Stimulated activated CD4-positive, alpha-beta T cell treated with anti-CD3 and anti-CD28 coated beads, Interleukin-15, amount 100 ng/mL, for 1 hour (primary cell): ENCODE measurements at places on chromosomes 11 and 22.
A peak's percentile ranks its signal among the peaks of the same experiment; 100 is the strongest.

- no peak for DNase-seq
Observed at GRCh38 chr11:73237471-73238290, 19.6 kb downstream of the P2RY2 start.

GRCh38 chr11:67548555-67549110, 25.4 kb upstream of the CABP2 start:
- DNase-seq = no peak

DNA sequence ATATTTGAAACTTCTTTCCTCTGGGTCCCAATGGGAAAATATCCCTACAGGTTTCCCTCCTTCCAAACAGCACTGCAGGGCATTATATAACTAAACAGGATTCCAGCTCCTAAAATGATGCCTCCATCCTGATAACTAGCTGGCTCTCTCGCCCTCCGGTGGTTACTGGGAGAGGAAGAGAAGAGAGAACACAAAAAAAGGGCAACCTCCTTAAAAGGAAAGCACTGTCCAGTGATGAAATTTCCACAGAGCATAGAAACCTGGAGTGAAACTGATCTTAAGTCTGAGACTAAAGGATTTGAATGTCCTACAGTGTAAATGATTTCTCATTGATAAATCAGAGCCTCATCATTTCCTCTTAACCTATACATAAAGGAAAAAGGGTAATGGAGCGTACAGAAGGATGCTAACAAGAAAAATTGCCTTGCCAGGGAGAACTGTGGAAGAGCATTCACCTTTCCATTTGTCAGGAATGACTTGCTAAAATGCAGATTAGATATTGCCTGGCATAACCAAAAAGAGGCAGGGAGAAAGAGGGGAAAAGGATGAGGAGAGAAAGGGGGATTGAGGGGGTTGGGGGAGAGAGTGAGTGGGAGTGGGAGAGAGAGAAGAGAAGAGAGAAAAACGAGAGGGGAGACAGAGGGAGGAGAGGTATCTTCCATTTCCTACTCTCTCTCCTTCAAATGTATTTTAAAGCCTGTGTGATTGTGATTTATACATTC, 121.3 kb downstream of the APOL5 start:
- DNase-seq = no peak

DNA sequence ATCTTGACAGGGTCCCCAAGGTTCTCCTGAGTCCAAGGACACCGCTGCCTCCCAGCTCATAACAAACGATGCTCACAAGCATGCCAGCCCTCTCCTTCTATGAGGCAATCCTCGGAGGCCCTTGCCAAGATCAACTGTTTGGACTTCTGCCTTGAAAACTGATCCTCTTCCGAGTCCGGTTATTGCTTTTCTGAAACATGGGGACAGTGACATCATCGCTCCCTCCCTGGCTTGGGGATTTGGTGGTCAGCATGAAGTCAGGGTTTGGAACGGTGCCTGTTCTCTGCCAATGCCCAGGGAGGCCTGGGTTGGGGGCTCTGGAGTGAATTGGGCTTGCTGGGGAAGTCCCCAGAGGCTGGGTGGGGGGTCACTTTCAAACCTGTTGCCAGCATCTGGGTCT, 149.3 kb downstream of the FBXO7 start:
- DNase-seq = no peak

GRCh38 chr22:36201630-36202319, at the start of gene APOL4:
Gene APOL4 (minus strand): TSS chr22:36201809. CDS start chr22:36201734, 75 bp downstream.
- no peak for DNase-seq

DNA sequence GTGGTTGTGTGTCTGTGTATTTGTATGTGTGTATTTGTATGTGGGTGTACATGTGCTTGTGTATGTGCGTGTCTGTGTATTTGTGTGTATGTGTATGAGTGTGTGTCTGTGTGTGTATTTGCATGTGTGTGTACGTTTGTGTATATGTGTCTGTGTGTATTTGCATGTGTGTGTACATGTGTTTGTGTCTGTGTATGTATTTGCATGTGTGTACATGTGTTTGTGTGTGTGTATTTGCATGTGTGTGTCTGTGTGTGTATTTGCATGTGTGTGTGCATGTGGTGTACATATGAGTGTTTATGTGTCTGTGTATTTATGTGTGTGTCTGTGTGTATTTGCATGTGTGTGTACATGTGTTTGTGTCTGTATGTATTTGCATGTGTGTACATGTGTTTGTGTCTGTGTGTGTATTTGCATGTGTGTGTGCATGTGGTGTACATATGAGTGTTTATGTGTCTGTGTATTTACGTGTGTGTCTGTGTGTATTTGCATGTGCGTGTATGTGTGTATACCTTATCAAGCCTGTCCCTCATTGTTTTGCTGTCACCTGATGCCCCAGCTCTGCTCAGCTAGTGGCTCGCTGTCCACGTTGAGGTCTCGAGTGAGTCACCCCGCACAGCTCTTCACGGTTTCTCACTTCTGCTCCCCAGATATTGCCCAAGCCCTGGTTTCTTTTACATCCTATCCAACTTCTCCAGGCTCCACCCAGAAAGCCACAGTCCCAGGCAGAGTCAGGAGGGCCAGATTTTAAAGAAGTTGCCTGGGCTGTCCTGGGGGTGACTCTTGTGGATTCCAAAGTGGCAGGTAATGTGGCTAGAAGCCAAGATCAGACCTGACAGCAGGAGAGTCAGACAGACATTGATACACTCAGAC, 15.2 kb downstream of the MB start:
- no peak for DNase-seq

DNA sequence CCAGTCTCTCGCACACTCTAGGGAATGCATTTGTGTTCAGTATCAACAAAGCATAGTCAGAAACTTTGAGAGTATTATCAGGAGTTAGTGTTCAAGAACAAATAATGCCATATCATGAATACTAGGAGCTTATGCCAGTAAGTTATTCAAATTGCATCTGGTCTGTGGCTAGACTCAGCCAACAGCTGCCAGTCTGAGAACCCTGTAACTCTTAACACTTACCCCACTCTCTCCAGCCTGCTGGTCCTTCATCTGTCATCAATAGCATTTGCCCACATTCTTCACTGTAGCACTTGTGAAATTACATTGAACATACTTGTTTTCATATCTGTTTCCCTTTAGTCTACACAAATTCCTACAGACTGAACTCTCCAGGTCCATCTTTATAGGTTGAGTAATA, 1157.5 kb upstream of the RAG2 start:
- DNase-seq = no peak

DNA sequence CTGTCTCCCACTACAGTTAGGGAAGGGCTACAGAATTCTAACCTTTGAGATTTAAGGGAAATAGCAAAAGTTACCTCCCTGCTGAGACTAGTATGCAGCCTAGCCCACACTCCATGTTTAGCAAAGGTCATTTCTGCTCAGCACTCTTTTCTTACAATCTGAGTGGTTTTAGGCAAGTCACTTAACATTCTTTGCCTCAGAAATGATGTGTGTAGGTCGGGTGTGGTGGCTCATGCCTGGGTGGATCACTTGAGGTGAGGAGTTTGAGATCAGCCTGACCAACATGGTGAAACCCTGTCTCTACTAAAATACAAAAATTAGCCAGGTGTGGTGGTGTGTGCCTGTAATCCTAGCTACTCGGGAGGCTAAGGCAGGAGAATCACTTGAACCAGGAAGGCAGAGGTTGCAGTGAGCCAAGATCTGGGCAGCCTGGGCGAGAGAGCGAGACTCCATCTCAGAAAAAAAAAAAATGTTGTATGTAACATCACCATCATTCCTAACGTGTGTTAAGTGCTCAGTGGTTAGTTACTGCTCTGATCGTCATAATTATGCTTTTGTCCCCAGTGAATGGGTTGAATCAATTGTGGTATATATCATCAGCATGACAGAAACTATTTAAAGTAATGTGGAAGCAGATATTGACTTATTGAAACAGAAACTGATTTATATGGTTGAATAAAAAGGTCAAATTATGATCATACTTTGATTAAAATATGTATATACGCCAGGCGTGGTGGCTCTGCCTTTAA, 55.0 kb downstream of the COPB1 start:
- no peak for DNase-seq

- no peak for DNase-seq
Observed at GRCh38 chr22:19753996-19754700, 6.4 kb upstream of the TBX1 start.

DNA sequence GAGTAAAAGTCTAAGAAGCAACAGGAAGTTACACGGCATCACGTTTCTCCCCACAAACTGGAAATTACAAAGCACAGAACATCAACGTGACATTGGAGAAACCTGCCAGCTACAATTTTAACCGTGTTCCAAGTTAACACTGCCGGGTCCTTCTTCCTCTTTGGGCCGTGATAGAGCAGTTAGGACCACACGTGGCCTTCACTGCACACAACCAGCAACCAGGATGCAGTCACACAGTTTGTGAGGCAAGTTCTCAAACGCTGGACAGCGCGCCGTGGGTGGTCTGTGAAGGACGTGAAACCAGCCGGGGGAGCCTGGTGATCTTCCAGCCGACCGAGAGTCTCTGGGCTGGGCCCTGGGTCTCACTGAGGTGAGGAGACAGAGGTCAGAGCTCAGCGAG, 14.6 kb downstream of the C11orf21 start:
- no peak for DNase-seq

- DNase-seq = no peak
Observed at GRCh38 chr11:107203656-107204055, 185.4 kb upstream of the GUCY1A2 start.

DNA sequence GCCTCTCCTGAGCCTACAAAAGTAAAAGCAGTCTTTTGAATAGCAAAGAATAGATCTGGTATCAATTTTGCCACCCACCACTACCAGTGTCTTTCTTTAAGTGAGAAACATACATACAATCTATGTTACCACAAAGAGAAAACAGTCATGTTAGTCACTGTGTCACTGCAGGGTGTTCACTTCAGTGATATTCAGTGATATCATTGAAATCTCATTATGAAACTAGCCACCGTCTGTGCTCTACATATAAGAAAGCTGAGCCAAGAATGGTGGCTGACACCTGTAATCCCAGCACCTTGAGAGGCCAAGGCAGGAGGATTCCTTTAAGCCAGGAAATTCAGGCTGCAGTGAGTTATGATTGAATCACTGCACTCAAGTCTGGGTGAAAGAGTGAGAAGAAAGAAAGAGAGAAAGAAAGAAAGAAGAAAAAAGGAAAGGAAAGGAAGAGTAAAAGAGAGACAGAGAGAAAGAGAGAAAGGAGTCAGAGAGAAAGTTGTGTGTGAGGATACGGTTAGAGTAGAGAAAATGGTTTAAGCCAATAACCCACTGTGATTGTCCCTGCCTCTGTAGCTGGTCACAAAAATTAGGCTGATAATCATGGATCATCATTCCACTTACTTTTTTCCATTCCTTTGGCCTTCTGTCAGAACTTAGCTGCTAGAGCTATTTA, 847.1 kb downstream of the FAM181B start:
- DNase-seq = no peak

DNA sequence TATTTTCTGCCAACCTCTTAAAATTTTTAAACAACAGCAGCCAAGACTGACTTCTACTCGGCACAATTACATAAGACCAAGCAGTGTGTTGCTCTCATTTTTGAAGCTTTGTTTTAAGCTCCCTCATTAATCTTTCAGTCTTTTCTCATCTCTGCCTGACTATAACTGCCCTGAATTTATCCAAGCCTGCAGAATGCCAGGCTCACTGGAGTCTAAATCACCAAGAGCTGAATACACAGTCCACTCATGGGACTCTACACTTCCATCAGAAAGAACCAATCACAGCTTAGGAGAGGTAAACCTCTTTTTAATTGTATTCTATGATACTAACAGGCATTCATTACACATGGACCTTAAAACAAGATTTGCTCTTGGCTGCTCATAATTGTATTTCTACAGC, 178.7 kb downstream of the CADM1 start:
- DNase-seq = no peak

DNA sequence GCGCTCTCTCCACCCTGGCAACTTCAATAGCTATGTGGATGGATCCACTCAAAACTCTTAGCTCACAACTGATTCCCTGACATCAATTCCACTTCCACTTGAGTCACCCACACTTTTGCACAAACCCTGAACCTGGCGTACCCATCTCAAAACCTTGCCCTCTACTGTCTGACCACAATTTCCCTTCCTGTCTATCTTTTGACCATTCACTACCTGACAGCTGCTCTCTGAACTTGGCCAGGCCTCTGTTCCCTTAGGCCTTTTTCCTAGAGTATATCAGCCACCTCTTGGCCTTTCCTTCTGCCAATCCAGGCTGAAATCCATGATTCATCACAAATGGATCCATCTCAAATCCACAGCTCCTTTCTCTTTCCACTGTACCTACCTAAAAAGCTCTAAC, 106.0 kb downstream of the RPL27A start:
- no peak for DNase-seq

- no peak for DNase-seq
Observed at GRCh38 chr11:105226766-105227165, 87.2 kb upstream of the CARD18 start.

- no peak for DNase-seq
Observed at GRCh38 chr11:17580271-17580670, 33.2 kb downstream of the OTOG start.

DNA sequence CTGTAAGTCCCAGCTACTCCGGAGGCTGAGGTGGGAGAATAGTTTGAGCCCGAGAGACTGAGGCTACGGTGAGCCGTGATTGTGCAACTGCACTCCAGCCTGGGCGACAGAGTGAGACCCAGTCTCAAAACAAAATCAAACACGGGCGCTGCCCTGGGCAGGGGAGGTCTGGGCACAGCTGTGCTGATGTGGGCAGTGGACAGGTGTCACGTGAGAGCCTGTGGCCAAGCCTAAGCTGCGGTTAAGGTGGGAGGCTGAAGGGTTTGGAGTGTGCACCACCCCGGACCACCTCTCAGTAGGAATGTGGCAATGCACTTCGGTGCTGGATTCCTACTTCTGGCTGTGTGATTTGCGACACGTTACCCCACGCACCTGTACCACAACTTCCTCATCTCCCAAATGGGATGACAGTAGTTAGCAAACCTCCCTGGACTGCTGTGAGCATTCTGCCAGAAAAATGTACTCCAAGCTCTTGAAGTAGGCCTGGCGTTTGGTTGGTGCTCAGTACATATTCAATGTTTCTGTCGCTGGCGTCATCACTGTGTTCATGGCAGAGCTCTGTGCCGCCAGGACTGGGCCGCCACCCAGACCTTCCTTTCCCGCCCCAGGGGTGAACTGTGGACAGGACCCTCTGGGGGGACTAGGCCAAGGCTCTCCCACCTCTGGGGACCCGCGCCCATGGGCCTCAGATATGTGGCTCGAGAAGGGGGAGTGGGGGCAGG, 807 bp upstream of the ZNF74 start:
- DNase-seq = no peak

GRCh38 chr22:34973016-34973415, 92.9 kb upstream of the ISX start:
- no peak for DNase-seq

GRCh38 chr22:45994491-45995404, 17.8 kb upstream of the WNT7B start:
- peak; percentile 71 for DNase-seq

DNA sequence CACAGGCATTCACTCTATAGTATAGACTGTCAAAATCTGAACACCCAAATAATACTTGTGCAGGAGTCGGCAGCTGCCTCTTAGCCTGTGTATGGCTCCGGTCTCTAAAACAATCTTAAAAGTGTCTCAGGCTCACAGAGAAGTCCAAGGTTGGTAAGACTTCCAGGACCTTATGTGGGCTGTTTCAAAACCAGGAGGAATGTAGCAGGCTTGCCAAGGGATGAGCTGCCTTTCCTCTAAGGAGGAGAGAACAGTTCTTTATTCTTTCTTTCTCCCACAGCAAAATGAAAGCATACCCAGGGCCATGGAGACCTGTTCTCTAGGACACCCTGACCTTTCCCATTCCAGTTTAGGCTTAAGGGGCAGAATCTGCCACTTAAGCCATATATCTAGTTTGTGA, 176.5 kb downstream of the TRPC6 start:
- no peak for DNase-seq
